ENCODE measurements at places on chromosomes 16 and 17.

DNA sequence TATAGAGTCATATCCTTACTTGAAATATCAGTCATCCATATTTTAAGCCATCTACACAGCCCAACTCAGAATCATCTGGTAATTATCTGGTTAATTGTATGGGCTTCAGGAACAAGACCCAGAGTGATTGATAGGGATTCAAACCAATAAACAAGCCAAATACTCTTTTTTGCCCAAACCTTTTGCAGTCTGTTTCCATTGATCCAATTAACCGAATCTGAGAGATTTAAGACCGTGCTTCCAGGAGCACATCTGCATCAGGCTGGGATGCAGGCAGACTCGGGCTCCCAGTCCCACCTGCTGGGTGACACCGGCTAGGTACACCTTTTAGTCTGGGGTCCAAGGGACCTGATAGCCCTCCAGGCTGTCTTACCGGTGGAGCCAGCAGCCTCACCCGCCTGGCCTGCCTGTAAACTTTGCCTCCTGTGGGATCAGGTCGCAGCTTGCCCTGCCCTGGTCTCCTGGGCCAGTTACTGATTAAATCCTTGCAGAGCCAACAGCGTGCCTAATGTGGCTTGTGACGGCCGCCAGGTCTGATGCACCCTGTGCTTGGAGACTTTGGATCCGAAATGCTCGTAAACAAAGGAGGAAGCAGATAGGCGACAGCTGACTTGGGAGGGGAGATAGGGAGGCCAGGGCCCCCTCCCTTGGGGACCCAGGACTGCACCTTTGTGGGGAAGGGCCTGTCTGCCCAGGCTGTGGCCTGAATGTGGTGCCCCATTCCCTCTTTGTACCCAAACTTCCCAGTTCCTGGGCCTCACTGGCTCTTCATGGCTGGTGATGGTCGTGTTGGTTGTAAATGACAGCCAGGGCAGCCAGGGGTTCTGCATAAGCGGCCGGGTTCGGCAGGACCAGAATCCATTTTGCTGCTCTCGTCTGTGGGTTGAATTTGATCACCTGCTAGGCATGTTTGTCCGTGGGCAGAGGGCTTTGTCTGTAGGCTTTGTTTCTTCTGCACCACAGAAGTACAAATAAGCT lies 3.8 kb downstream of the CMIP start:
- no peak for DNase-seq
- H3K4me1 ChIP-seq, result peaks cover 67% of the 10 kb centered on the region
- H3K27me3 ChIP-seq, result no peaks in the 10 kb centered on the region
- H3K4me3 ChIP-seq, result no peak overlapping the region
- H3K27ac ChIP-seq, result peak overlapping the region; percentile 92

GRCh38 chr17:20280851-20281250 lies 186.5 kb downstream of the LGALS9B start:
- no peak for DNase-seq

- H3K4me1 ChIP-seq, result no peaks in the 10 kb centered on the region
- no peaks in the 10 kb centered on the region for H3K36me3 ChIP-seq
- H3K27ac ChIP-seq, result no peak overlapping the region
- H3K4me3 ChIP-seq, result no peak overlapping the region
- no peaks in the 10 kb centered on the region for H3K27me3 ChIP-seq
Observed at GRCh38 chr17:45660474-45660873, 123.6 kb upstream of the CRHR1 start.

- no peaks in the 10 kb centered on the region for H3K27me3 ChIP-seq
- H3K36me3 ChIP-seq, result no peaks in the 10 kb centered on the region
- H3K4me3 ChIP-seq, result no peak overlapping the region
- no peak overlapping the region for H3K27ac ChIP-seq
- no peaks in the 10 kb centered on the region for H3K4me1 ChIP-seq
- no peak for DNase-seq
Observed at GRCh38 chr16:82776470-82777146, 149.8 kb downstream of the CDH13 start.

GRCh38 chr16:66502020-66502913 lies 47.7 kb downstream of the TK2 start:
- peaks cover 28% of the 10 kb centered on the region for H3K4me1 ChIP-seq
- peak; percentile 73 for DNase-seq
- no peaks in the 10 kb centered on the region for H3K27me3 ChIP-seq
- no peaks in the 10 kb centered on the region for H3K36me3 ChIP-seq
- H3K27ac ChIP-seq, result peak overlapping the region; percentile 20

- H3K4me1 ChIP-seq, result peaks cover 5% of the 10 kb centered on the region
- H3K27me3 ChIP-seq, result no peaks in the 10 kb centered on the region
- no peak overlapping the region for H3K27ac ChIP-seq
- H3K36me3 ChIP-seq, result no peaks in the 10 kb centered on the region
Observed at GRCh38 chr17:64186171-64187092, 56.5 kb upstream of the ERN1 start.

GRCh38 chr17:16997514-16998429 lies 25.9 kb upstream of the TNFRSF13B start:
- no peaks in the 10 kb centered on the region for H3K27me3 ChIP-seq
- H3K4me1 ChIP-seq, result peaks cover 5% of the 10 kb centered on the region
- no peak overlapping the region for H3K4me3 ChIP-seq

- H3K27me3 ChIP-seq, result no peaks in the 10 kb centered on the region
- H3K36me3 ChIP-seq, result no peaks in the 10 kb centered on the region
- no peak overlapping the region for H3K4me3 ChIP-seq
- H3K4me1 ChIP-seq, result peaks cover 34% of the 10 kb centered on the region
- DNase-seq, result no peak
Observed at GRCh38 chr17:75345514-75346167, 56.4 kb upstream of the SLC25A19 start.

DNA sequence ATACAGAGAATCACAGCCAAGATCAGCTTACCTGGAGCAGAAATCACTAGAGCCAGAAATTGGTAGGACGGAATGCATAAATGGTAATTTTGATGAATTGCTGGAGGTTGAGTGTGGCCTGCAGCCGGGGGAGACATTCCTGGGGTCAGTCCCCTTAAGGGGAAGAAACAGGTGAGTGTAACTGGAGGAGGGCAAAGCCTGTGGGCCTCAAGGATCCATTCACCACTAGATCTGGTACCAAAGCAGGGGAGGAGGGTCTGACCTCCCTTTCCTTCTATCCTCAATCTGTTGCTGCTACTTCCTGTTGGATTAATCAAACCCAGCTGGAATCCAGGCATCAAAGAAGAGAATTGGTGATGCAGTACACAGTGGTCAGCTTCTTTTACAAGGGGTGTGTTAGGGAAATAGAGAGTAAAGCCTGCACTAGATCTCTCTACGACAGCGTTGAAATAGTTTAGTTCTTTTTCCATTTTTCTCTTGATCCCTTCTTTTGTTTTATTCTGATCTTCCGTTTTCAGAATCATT lies 8.6 kb upstream of the ABCA9 start:
- H3K4me1 ChIP-seq, result peaks cover 5% of the 10 kb centered on the region
- no peak overlapping the region for H3K27ac ChIP-seq
- no peak overlapping the region for H3K4me3 ChIP-seq
- H3K27me3 ChIP-seq, result no peaks in the 10 kb centered on the region
- no peak for DNase-seq

GRCh38 chr17:13337864-13338371 lies 263.8 kb downstream of the HS3ST3A1 start:
- DNase-seq, result no peak
- H3K36me3 ChIP-seq, result no peaks in the 10 kb centered on the region
- no peak overlapping the region for H3K4me3 ChIP-seq
- H3K27ac ChIP-seq, result no peak overlapping the region
- no peaks in the 10 kb centered on the region for H3K4me1 ChIP-seq
- H3K27me3 ChIP-seq, result no peaks in the 10 kb centered on the region

DNA sequence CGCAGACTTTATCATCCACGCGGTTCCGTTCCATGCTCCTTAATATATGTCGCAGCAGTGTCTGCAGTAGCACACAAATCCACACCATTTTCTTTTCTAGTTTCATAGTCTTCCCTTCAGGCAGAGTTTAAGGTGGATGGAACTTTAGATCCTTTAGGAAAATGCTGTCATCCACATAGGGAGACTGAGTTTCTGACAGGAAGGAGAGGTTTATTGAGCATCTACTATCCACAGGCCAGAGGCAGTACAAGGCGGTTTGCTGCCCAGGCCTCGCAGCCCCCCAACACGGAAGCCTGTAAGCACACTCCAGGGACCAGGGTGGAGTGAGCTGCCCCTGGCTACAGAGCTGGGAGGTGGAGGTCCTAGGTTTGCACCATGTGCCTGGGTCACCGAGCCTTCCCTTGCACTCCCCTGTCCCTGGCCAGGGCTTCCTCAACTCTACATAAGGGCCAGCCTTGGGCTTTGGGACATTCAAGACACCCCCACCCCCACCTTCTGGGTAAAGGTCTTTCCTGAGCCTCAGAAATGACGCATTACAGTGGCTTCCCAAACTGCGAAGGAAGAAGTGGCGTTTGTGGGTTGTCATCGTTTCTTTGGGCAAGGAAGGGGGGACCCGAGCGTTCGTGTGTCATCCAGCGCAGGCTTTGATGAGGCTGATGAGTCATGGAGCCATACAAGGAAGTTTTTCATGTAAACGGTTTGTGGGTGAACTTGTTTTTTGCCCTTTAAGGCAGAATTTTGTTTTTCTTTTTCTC lies 146.5 kb upstream of the PLCG2 start:
- no peaks in the 10 kb centered on the region for H3K27me3 ChIP-seq
- H3K27ac ChIP-seq, result peak overlapping the region; percentile 49
- H3K36me3 ChIP-seq, result no peaks in the 10 kb centered on the region
- DNase-seq, result peak; percentile 84
- H3K4me1 ChIP-seq, result peaks cover 17% of the 10 kb centered on the region

DNA sequence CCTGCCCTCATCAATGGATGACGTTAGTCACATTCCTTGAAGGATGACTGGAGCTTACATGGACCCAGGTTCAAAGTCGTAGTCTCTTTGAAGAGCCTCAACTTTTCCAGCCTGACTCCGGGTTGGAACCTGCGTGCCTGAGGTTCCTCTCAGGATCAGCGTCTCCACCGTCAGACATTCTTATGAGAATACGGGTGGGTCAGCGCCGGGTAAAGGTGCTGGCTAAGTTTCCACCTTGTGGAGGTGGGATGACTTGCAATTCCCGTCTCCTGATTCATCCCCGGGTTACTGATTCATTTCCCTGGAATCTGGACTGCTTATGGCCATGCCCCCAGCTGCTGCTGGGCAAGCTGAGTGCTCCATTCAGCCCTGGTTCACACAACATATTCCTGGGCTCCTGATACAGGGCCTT lies 38.9 kb upstream of the CMIP start:
- H3K4me3 ChIP-seq, result no peak overlapping the region
- no peaks in the 10 kb centered on the region for H3K36me3 ChIP-seq
- H3K27ac ChIP-seq, result no peak overlapping the region

DNA sequence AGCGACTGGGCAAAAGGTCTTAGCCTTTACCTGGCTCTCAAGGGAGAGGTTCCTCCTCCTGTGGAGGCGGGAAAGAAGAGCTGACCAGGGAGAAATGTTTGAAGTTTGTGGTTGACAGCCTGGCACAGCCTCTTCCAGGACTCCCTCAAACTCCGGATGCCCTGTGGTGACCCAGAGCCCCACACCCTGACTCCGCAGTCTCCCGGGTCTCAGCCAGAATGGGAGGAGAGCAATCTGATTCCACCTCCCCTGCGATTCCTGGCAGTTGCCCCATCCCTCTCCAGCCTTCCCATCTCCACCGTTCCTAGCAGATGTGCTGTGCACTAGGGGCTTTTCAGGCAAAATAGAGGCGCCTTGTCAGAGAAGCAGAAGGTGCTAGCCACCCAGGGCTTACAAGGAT lies 5.5 kb upstream of the DNAI2 start:
- no peaks in the 10 kb centered on the region for H3K27me3 ChIP-seq
- H3K27ac ChIP-seq, result peak overlapping the region; percentile 70
- H3K4me1 ChIP-seq, result peaks cover 18% of the 10 kb centered on the region
- no peaks in the 10 kb centered on the region for H3K36me3 ChIP-seq
- H3K4me3 ChIP-seq, result no peak overlapping the region

- no peak for DNase-seq
- H3K36me3 ChIP-seq, result no peaks in the 10 kb centered on the region
- H3K4me3 ChIP-seq, result no peak overlapping the region
- H3K27me3 ChIP-seq, result no peaks in the 10 kb centered on the region
- H3K4me1 ChIP-seq, result peaks cover 18% of the 10 kb centered on the region
- H3K27ac ChIP-seq, result peak overlapping the region; percentile 60
Observed at GRCh38 chr16:66905633-66906539, 12.8 kb downstream of the CDH16 start.

GRCh38 chr17:10614536-10615155 lies 42.5 kb downstream of the MYH3 start:
- no peak overlapping the region for H3K27ac ChIP-seq
- no peak for DNase-seq
- H3K4me3 ChIP-seq, result no peak overlapping the region
- H3K27me3 ChIP-seq, result no peaks in the 10 kb centered on the region
- no peaks in the 10 kb centered on the region for H3K4me1 ChIP-seq
